ENCODE measurements at places on chromosomes 16 and 17. TPM values are rescaled to one million over a fixed set of nuclear protein-coding genes. Genes with fewer than 3 reads are reported as not detected.

Gene DHRS7C
- not detected for total RNA-seq

Gene SPNS2
- 0.19 TPM for total RNA-seq

GRCh38 chr16:46828943-46829342 is 2.0 kb downstream of the C16orf87 start:
- no peak for DNase-seq

GRCh38 chr16:59121411-59122261 is 387.5 kb upstream of the GOT2 start:
- no peak for DNase-seq

Measured in naive thymus-derived CD4-positive, alpha-beta T cell (primary cell).